ENCODE measurements at places on chromosomes 16 and 17.
A peak's percentile ranks its signal among the peaks of the same experiment; 100 is the strongest.

GRCh38 chr16:26672206-26672605, 394.5 kb upstream of the C16orf82 start:
- DNase-seq: no peak

GRCh38 chr16:3292604-3293003, 9.3 kb downstream of the ZNF263 start:
- no peak for DNase-seq

GRCh38 chr17:29078183-29079045, 35.5 kb downstream of the PIPOX start:
- DNase-seq: no peak

DNA sequence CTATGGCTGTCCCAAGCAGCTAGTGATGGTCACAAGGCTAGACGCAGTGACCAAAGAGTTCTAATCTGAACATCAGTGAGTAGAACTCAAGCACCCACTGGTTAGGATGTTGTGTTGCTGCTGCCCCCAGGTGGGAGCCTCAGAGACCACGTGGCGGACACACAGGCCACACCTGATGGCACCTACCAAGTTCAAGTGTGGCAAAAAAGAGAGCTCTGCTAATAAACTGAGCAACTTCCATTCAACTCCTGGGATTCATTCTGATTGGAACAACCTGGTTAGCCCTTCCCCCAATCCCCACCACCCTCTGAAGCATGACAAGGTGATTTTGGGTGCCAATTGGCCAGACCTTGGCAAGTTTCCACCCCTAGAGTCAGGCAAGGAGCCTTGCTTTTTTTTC, 3.5 kb upstream of the LCMT1 start:
- DNase-seq: peak; percentile 51

Data from activated naive CD4-positive, alpha-beta T cell (primary cell).